ENCODE measurements at places on chromosomes 11 and 22.

- no peak for DNase-seq
These were observed 8.6 kb downstream of the TBCEL start for GRCh38 chr11:121032546-121032945.

- DNase-seq = no peak
These were observed 108.3 kb upstream of the SYT13 start for GRCh38 chr11:45394294-45395085.

DNA sequence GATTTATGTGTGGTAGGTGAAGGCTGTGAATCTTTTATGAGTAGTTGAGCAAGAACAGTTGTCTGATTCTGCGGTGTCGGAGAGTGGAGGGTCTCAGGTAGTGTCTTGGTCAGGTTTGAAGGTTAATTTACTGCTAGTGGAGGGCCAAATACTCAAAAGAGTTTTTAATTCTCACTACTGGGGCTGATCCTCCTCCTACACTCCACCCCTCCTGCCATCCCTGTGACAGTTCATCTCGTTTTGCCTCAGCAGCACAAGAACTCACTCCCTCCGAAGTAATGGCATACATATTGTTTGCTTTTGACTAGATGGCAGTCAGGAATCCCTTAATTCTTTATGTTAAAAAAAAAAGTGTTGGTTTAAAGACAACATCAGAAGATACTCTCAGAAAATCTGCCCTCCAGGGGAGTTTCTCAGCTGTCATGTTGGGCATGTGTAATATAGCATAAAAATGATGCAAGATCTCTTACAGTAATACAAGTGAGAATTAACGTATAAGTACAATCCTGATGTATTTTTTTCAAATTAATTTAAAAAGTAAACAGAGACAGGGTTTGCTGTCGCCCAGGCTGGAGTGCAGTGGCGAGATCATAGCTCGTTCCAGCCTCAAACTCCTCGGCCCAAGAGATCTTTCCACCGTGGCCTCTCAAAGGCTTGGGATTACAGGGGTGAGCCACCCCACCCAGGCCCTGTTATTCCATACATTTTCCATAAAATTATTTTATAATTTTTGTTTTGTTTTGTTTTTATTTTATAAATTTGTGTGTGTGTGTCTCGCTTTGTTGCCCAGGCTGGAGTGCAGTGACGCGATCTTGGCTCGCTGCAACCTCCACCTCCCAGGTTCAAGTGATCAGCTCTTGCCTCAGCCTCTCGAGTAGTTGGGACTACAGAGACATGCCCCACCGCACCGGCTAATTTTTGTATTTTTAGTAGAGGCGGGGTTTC lies 1.3 kb downstream of the FAR1 start:
- DNase-seq = no peak

- no peak for DNase-seq
These were observed 2.8 kb downstream of the PRG3 start for GRCh38 chr11:57378186-57378585.

GRCh38 chr11:23688835-23689234 lies 808.0 kb upstream of the LUZP2 start:
- DNase-seq = no peak

Measured in iPS-NIHi11 (cell line).